ENCODE measurements at places on chromosomes 11 and 22.
A peak's percentile ranks its signal among the peaks of the same experiment; 100 is the strongest.

- no peak for DNase-seq
Measured at GRCh38 chr11:32829680-32830412, at the start of gene PRRG4. PRRG4 (plus strand) TSS chr11:32829927; CDS start chr11:32830530, 603 bp downstream.

DNA sequence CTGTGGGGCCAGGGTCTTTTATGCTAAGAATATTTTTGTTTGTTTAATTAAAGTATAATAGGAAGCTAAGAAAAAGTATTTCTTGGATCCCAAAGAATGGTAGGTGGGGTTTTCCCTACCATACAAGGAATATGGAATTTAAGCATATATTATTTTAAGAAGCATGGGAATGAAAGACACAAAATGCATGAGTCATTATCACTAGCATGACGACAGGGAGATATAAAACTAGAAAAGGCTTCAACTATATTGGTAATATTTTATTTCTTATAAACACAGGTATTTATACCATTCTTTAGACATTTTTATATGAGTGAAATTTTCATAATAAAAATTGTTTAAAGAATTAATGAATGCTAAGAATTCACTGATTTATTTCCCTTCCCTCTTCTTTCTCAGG lies 39.3 kb upstream of the SOX6 start:
- DNase-seq: no peak

- DNase-seq: no peak
Measured at GRCh38 chr22:29716814-29717545, 2.8 kb upstream of the CABP7 start.

DNA sequence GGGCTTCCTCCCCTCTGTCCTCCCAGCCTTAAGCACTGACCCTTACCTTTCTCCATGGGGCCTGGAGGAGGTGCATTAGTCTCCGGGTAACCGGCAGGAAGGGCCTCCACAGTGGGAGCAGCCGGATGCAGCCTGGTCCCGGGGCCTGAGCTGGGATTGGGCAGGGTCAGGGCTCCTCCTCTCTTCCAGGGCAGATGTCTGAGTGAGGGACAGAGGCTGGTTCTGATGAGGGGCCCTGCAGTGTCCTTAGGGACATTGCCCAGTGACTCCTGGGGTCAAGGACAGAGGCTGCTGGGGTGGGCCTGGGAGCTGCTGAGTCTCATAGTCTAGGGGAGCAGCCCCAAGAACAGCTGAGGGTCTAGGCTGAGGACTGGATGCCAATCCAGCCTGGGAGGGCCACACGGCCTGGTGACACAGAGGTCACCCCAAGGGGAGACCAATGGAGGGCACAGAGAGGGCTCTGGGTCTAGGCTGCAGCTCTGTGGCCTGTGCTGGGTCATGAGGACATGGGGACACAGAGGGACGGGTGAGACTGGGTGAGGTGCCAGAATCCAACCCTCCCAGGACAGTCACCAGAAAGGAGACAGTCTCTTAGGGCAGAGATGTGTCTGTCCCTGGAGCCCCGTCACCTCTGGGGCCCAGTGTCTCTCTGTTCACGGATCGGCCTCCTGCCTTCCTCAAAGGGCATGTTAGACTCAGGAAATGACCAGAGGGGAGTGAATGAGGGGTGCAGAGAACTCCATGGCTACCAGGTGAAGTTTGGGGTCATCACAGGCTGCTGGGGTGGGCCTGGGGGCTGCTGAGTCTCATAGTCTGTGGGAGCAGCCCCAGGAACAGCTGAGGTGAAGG lies 6.5 kb downstream of the IGLL5 start:
- no peak for DNase-seq

DNA sequence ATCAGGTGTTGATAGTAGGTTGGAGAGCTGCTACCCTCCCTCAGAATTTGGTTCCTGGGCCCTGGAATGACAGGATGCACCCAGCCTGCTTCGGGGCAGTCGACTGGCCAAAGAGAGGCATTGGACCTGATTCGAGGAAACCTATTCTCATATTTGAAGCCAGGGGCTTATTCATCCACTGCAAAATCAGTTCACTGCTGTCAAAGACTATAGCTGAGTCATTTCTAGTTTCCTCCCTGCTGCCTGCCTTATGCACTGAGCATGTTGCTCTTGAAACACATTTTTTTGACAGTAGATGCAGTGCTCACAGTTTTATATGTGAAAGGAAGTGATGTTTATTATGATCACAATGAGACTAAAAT lies 565.4 kb downstream of the ETS1 start:
- DNase-seq: no peak

- DNase-seq: no peak
Measured at GRCh38 chr22:37202001-37202555, 10.2 kb downstream of the SSTR3 start.

GRCh38 chr11:96158126-96158525 lies 184.9 kb downstream of the MAML2 start:
- DNase-seq: no peak

DNA sequence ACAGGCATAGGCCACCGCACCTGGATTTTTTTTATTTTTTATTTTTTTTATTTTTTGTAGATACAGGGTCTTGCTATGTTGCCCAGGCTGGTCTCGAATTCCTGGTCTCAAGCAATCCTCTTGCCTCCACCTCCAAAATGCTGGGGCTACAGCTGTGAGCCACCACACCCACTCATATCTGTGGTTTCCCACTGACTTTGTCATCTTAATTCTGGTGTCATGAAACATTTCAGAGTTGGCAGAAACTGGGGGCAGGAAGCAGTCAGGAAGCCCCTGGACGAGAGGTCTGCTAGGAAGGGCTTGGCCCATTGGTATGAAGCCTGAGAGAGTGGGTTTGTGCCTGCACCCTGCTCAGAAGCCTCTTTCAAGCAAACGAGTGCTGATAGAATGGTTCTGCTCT lies 49.1 kb downstream of the COMMD9 start:
- no peak for DNase-seq

GRCh38 chr11:203945-204586 lies 3.1 kb downstream of the BET1L start:
- DNase-seq: no peak

DNA sequence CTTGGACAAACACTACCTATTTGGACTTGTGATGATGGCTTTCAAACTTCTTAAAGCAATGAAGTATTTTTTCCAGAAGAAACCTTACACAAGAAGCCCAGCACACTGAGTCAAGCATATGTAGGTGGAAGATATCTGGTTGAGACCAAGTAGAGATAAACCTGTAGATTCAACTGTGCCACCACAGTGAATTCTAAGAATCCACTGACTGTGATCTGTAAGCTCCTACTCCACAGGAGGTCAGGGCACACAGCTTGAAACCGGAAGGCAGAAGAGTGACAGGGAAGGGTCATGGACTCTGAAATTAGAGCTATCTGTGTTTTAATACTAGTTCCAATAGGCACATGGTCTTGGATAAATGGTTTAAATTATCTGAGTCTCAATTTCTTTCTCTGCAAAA lies 404.5 kb downstream of the ETS1 start:
- DNase-seq: no peak

GRCh38 chr11:65915101-65915820 lies 3.6 kb downstream of the C11orf68 start:
- no peak for DNase-seq

DNA sequence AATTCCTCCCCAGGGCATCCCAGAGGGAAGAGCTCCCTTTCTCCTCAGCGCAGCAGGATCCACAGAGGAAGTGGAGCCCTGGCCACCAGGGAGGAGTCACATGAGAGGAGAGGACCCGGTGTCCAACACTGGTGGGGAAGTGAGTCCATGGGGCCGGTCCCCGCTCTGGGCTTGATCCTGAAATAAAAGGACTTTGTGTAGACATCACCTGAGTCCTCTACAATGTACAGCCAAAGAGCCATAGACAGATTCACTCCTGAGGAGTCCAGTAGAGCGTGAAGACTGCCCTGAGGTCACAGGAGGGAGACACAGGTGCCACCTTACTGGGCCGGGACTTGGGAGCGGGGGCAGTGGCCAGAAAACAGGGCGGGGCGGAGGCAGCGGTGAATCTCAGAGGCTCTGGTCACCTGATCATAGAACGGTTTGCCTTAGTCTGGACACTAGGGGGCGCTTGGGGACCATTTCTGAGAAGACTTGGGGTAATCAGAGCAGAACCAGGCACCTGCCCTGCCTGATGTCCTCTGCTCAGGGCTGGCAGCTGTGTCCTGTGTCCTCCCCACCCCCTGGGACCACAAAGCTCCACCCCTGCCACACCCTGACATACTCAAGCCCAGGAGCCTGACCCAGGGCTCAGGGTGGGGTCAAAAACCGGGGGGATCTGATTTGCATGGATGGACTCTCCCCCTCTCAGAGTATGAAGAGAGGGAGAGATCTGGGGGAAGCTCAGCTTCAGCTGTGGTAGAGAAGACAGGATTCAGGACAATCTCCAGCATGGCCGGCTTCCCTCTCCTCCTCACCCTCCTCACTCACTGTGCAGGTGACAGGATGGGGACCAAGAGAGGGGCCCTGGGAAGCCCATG lies 112.7 kb downstream of the VPREB1 start:
- DNase-seq: peak; percentile 65
